ENCODE measurements at places on chromosomes 5 and 9.

- DNase-seq: no peak
These were observed 194.5 kb upstream of the DAB2 start for GRCh38 chr5:39619168-39619818.

DNA sequence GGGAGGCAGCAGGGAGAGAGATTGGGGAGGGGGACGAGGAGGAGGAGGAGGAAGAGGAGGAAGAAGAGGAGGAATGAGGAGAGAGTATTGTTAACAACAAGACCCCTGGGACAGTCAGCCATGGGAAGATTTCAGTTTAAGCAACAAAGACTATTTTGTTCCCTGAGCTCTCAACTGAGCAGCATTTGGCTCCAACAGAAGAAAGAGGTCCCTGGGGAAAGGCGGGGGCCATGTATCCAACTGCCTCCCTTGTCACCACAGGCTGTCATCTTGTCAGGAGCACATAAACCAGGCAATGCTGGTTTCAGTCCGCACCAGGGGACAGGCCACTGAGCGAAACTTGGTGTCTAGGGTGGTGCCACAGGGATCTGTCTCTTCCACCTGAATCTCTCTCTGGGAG, 316.1 kb downstream of the TLE1 start:
- no peak for DNase-seq

DNA sequence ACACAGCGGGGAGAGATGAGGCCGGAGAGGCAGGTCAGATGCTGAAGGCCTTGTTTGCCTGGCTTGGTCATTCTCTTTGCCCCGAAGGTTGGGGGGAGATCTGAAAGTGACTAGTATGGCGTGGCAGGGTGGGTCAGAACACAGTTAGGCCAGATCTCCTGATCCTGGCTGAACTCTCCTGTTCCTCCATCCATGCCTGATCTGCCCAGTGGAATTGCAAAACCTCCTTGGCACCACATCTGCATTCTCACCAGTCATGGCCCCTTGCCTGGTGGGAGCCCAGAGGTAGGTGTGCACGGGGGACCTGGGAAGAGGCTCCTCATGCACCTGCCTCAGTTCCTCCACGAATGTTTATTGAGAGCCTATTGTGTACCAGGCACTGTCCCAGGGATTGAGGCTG, 23.2 kb downstream of the TEX53 start:
- no peak for DNase-seq

DNA sequence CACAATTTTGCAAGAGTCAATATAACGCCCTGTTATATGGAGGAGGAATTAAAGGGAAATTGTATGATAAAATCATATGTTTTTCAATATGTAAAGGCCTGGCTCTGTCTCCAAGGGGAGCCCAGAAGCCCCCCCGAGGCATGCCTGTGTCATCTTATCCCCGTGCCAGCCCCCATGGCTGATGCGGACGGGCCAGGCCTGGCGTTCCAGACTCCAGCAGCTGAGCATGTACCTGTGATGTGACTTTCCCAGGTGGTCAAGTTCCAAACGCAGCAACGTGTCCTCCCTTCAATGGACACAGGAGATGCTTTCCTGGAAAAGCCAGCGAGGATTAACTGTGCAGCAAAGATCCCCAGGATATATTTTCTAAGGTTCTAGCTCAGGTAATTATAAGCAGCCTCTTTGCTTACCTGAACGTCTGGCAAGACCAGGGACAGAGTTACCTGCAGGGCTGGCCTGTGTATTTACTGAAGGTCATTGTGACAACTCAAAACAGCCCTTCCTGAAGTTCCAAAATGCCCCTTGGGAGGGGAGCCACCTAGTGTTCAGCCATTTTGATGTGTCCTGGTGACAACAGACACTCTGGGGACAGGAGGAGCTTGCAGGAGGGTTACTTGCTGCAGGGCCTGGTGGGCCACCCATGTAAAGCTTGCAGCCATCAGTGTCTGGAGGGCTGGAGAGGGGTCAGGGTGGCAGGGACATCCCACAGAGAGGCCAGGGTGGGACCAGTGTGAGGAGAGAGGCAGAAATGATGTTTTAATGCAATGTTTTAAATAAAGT, 53.3 kb upstream of the RNU6ATAC start:
- DNase-seq: no peak

- no peak for DNase-seq
These were observed 23.7 kb upstream of the NR3C1 start for GRCh38 chr5:143427122-143427735.

DNA sequence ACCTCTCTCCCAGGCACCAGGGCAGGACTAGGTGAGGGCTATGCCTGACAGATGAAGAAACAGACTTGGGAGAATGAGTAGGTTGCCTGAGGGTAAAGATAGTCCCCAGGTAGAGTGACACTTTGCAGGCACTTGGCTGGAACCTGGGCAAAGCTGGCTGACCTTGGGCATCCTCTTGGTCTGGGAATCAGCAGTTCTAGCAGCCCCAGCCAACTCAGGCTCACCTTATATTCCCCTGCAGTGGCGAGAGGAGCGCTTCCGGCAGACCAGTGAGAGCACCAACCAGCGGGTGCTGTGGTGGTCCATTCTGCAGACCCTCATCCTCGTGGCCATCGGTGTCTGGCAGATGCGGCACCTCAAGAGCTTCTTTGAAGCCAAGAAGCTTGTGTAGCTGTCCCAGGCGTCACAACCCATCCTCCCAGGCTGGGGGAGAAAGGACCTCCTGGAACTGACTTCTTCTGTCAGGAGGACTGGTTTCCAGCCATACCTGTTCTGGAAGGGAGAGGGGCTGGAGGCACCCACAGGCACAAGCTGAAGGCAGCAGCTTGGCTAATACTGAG, 3.1 kb downstream of the TMED9 start:
- DNase-seq: no peak

DNA sequence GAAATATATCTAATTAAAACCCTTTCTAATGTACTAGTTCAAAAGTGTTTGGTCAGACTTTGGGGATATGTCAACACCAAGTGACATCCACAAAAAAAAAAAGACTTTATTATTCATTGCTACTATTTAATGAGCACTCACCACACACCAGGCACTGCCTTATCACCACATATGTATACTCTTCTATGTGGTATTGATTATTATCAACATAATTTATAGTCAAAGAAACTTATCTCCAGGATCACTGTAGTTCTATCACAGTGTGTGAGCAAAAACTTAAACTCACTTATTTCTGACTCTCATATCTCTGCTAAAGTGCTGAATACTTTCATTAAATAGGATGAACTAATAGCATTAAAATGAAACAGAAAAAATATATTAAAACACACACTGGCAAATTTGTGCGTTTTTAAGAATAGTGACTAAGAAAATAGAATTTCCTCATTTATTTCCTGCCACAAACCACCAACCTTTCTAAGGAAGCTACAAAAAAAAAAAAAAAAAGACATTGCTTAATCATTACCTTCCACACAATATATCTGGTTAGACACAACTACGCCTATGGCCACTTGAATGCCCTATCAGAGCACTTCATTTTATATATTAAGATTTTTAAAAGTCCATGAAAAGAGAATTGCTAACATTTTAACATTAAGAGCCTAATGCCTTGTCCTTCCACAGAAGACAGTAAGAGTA, 12.8 kb downstream of the SLCO4C1 start:
- no peak for DNase-seq

DNA sequence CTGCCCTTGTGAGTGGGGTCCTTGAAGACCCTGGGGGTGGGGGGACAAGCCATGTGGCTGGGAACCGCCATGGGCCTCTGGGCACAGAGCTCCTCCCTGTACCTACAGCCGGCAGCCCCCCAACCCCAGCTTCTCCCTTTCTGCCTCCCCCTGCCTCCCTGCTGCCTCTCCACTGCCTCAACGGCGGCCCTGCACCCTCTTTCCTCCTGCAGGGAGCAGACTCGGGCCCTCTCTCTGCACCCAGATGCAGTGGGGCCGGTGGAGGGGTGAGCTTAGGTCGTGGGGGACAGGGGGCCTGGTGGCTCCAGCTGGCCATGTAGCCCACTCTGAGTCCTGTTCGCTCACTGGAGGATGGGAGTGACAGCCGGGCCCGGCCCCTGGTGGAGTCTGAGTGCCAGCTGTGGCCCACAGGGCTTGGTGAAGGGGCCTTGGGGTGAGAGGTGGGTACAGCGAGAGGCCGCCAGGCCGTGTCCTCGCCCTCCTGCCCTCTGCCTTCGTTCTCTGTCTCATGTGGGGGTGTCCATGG, 139.3 kb upstream of the COL5A1 start:
- no peak for DNase-seq

DNA sequence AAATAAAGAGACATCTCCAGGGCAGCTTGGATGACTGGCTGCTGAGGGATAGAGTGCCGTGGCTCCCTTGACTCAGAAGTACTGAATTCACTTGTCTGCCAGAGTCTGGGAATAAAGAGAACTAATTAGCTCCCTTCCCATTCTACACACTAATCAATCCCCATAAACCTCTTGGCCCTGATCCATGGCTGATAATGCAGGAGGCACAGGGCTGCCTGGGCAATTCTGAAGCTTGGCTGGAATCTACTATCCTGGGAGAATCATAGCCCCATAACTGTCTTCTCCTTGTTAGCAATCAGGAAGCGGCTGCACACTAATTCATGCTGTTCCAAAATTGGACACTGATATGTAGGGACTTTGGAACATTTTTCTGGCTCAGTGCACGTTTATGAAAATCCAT, 197.7 kb downstream of the PTTG1 start:
- no peak for DNase-seq

GRCh38 chr5:141354900-141355469, at the start of gene PCDHGA4:
Gene PCDHGA4, plus strand, starts transcription at chr5:141355021. Its CDS starts 87 bp downstream, at chr5:141355108.
- DNase-seq: no peak

DNA sequence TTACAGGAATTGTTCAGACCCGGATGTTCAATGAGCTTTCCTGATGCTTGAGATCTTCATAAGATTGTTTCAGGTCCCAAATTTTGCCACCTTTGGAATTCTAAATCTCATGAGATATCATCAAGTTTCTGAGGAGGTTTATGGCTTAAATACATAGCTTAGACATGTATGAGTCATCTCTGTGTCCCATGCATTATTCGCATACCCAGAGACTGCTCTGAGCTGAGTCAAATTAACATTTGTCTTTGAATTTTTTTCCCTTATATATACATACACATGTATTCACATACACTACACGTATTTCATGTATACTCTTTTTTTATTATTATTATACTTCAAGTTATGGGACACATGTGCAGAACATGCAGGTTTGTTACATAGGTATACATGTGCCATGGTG, 744.6 kb downstream of the BRINP1 start:
- DNase-seq: no peak

GRCh38 chr9:114363424-114363823, 24.4 kb downstream of the AKNA start:
- DNase-seq: no peak

GRCh38 chr9:121199921-121200320, 1.7 kb downstream of the RAB14 start:
- no peak for DNase-seq

GRCh38 chr9:71744754-71745521, 23.4 kb downstream of the CEMIP2 start:
- DNase-seq: no peak

- DNase-seq: no peak
These were observed 77.3 kb upstream of the LARP1 start for GRCh38 chr5:154677921-154678320.

- no peak for DNase-seq
These were observed 589.1 kb downstream of the MTRR start for GRCh38 chr5:8458038-8458383.

- DNase-seq: no peak
These were observed 150.0 kb downstream of the NTRK2 start for GRCh38 chr9:84819491-84819991.

DNA sequence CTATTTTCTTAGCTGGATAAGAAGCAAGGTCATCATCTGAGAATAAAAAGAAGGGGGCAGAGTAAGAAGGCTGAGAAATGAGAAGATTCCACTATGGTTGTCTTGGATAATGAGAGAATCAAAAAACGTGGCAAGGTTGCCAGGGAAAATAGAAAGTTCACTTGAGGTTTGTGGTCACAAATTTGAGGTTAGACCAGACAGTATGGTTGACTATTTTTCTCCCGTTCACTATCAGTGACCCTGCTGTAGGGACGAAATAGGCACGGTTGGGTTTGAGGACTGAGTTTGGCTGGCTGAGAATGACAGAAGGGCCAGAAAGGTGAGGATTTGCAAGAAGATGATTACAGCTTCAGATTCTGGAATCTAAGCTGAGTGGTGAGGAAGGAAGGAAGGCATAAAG, 266.0 kb upstream of the ZNF462 start:
- no peak for DNase-seq

DNA sequence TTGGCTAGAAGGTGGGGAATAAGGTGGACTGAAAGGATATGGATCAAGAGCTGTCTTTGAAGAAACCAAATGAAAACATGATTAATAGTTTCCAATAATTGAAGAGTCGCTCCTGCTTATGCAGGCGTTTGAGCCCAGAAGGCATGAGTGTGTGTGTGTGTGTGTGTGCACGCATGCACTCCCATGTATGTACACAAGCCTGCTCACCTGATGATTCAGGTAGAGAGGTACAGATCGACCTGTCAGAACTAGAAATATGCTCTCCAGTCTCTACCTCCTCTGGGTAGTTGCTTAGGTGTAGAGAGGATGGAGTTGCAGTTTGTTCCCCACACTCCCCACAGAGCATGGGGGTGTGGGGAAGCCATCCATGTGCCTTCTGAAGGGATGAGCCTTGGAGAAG, 1.1 kb upstream of the FGF1 start:
- DNase-seq: no peak

DNA sequence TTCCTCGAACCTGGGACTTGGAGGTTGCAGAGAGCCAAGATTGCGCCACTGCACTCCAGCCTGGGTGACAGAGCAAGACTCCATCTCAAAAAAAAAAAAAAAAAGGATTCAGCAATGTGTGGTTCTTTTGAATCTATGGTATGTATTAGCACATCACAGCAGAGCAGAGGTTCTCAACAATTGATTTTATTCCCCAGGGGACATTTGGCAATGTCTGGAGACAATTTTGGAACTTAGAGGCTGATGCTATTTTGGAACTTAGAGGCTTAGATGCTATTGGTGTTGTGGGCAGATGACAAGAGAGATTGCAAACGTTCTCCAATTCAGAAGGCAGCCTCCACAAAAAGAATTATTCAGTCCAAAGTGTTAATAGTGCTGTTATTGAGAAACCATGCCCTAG, 115.2 kb downstream of the TMC1 start:
- no peak for DNase-seq

DNA sequence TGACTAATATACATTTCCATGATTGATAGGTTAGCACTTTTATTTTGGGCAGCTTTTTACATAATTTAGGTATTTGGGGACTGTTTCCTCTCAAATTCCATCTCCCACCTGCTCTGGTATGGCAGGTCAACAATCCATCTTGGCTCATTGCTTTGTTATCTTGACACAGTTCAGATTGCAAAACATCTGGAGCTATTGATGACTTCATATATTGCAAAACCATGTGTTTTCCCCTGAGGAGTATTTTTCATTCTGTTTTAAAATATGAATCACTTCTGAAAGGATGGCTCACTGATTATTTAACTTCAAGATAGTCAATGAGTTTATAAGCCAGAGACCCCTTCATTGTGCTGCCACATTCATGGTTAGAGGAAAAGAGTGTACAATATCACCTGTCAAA, 1206.0 kb upstream of the C9orf72 start:
- DNase-seq: no peak

GRCh38 chr5:652773-653350, 40.3 kb downstream of the TPPP start:
- DNase-seq: no peak

Measured in activated CD4-positive, alpha-beta T cell treated with anti-CD3 and anti-CD28 coated beads, Interleukin-2, amount 50 U/mL, for 4 hours (primary cell).